ENCODE measurements at places on chromosomes 6 and 20. TPM values are rescaled to one million over a fixed set of nuclear protein-coding genes. Genes with fewer than 3 reads are reported as not detected.

The SOBP gene
- total RNA-seq: 1.8 TPM

The PI16 gene
- not detected for total RNA-seq

The PGC gene
- not detected for total RNA-seq

The PTK6 gene
- total RNA-seq: 0.55 TPM

The MTFR2 gene
- total RNA-seq: 1.6 TPM

The TNNC2 gene
- not detected for total RNA-seq

GRCh38 chr6:31126396-31127175 lies 6.3 kb upstream of the CDSN start:
- no peak for DNase-seq

GRCh38 chr6:82227770-82228169 lies 19.8 kb downstream of the IBTK start:
- no peak for DNase-seq

- no peak for DNase-seq
Measured at GRCh38 chr6:503610-504362, 112.2 kb downstream of the IRF4 start.

DNA sequence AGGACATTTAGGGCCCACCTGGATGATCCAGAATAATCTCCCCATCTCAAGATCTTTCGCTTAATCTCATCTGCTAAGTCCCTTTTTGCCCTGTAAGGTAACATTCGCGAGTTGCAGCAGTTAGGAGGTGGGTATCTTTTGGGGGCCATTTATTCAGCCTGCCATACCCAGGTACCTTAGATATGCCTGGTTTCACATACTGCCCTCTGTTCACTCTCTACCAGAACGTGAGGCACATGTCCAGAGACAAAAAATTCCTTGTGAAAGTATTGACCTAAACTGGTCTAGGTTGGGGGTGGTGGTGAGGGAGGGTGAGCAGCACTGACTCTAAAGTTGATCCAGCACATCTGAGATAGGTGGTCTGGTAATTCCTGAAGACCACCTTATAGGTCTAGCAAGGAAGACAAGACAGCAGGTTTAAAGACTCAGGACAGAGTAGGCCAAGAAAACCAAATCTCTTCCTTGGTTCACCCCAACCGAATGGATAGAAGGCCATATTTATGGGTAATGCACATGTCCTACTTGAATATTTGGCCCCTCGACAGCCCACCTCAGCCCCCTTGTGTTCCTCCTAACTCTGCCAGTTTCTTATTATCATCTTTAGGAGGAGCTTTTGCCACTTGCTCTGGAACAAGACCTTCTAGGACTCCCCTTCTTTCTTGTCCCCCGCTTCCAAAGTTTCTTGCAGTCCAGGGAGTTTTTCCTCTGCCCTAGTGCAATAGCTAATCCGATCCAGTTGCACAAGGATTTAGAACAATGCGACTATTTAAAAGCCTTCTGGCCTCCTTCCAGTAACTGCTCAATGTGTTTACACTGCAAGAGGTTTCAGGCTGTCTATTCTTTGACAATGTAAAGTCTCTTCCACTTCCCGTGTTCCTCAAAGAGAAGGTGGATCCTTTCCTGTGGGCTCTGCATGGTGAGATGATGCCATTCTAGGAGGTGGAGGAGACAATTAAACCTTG lies 213.0 kb upstream of the LAMP5 start:
- DNase-seq: no peak

DNA sequence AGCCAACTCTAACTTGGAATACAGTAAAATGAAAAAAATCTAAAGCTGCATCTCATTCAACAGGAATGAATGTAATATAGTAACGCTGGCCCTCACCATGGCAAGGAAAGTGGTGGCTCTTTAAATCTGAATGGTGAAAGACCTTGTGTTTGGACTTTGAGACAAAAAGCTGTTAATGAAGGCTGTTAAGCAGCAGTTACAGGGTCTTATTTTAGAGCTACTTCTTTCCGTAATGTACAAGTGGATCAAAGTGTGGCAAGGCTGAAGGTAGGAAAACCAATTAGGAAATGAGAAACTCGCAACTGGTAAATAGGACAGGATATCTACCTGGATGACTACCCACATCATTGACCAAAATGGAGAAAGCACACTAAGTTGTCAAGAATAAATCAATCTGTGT lies 11.6 kb upstream of the TRIM39 start:
- no peak for DNase-seq

DNA sequence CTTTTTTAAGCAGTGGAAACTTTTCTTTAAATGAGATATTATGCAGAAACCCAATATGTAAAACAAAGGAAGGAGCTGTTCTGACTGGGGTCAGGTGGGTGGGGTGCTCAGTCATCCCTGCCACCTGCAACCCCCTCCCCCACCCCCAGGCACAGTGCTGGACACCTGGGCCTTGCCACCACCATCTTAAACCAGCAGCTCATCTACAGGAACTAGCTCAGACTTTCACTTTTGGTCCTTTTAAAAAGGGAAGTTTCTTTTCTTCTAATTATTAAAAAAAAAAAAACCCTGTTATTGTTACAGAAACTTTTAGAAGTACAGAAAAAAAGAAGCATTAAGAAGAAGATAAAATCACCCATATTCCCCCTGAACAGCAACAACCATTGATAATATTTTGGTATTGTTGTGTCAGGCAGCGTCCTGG lies 37.1 kb downstream of the PPP1R16B start:
- no peak for DNase-seq

DNA sequence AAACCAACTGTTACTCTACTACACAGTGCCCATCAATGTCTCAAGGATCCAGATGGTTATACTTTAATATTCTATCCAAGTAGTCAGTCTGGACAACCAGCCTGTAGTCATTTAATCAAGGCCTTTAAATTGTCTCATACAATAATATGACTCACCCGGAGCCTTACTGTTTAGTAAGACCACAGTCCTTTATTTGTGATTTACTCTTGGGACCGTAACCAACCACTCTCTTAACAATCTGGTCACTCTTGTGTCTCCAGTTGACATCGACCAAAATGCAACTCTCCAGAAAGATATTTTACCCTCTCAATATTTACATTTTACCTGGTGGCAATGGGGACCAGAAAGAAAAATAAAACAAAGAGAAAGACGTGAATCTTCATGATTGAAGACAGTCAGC lies 14.9 kb downstream of the DEFB114 start:
- no peak for DNase-seq
